ENCODE measurements at places on chromosomes 16 and 17. TPM values are rescaled to one million over a fixed set of nuclear protein-coding genes. Genes with fewer than 3 reads are reported as not detected.

DNA sequence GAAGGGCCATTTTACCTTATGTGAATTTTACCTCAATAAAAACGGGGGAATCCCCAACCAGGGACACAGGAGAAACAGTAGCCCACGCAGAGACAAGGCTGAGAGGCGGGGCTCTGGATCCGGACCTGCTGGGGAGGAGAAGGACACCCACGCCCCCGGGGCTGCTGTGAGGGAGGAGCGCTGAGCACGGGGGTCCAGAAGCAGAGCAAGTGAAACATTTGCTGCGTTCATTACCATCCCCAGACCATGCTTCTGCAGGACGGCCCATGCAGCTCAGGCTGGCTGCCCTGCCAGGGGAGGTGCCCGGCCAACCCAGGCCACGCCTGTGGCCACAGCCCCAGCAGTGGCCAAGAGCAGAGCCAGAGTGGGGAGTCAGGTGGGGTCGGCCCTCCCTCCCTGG, 50.0 kb downstream of the KCNJ18 start:
- H3K27ac ChIP-seq = no peak overlapping the region
- no peak overlapping the region for H3K4me3 ChIP-seq
- no peaks in the 10 kb centered on the region for H3K4me1 ChIP-seq
- H3K36me3 ChIP-seq = no peaks in the 10 kb centered on the region
- H3K27me3 ChIP-seq = no peaks in the 10 kb centered on the region
- no peak for DNase-seq

The WNT9B gene
- total RNA-seq = not detected

DNA sequence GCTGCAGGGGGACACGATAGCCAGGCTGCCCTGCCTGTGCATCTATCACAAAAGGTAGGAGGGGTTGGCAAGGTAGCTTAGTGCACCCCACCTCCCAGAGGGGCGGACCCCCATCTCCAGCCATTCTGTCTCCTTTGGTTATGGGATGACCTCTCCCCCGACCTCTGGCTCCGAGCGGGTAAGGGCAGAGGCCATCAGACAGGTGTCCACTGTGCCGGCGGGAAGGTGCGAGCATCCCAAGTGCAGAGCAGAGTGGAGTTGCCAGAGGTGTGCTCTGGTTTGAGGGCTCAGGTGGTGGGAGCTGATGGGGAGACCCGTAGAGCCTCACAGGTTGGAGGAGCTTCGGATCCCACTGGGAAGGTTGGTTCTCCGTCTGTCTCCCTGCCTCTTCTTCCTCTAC, 11.7 kb downstream of the LDHD start:
- no peaks in the 10 kb centered on the region for H3K27me3 ChIP-seq
- no peaks in the 10 kb centered on the region for H3K36me3 ChIP-seq
- no peak overlapping the region for H3K27ac ChIP-seq
- no peak for DNase-seq
- H3K4me1 ChIP-seq = peaks cover 7% of the 10 kb centered on the region

The SUPT6H gene
- total RNA-seq = 61.5 TPM

GRCh38 chr17:63276821-63277220, 169.3 kb downstream of the CYB561 start:
- DNase-seq = no peak
- no peaks in the 10 kb centered on the region for H3K4me1 ChIP-seq
- no peaks in the 10 kb centered on the region for H3K36me3 ChIP-seq
- no peaks in the 10 kb centered on the region for H3K27me3 ChIP-seq
- no peak overlapping the region for H3K27ac ChIP-seq
- no peak overlapping the region for H3K4me3 ChIP-seq

DNA sequence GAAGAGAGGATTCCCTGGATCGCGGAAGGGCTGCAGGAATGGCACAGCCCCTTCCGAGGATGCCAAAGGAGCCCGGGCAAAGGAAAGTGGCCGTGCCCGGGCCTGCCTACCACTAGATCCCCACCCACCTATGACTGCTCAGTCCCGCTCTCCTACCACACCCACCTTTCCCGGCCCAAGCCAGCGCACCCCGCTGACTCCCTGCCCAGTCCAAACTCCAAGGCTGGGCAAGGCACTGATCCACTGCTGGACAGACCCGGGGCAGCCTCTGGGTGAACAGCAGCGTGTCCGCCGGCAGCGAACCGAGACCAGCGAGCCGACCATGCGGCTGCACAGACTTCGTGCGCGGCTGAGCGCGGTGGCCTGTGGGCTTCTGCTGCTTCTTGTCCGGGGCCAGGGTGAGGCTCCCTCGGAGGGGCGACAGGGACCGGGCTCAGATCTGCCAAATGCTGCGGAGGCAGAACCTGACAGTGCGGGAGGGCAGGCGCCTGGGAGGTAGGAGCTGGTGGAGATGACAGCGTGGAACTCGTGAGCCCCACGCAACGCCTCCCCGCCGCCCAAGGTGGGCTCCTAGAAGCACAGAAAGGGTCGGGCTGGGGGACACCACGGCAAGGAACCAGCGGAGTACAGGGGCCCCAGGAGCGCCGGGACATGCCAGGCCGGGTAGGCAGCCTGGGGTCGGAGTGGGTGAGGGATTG, at the start of gene CES2:
Gene CES2 (plus strand): TSS at position 203 of the 698 bp plus-strand sequence. CDS start 120 bp downstream, at position 323.
- peaks cover 11% of the 10 kb centered on the region for H3K4me1 ChIP-seq
- H3K27ac ChIP-seq = peak within 1 kb of the TSS; percentile 93
- DNase-seq = peak; percentile 91

GRCh38 chr16:67672739-67673662, 6.4 kb downstream of the C16orf86 start:
- no peaks in the 10 kb centered on the region for H3K27me3 ChIP-seq
- no peaks in the 10 kb centered on the region for H3K36me3 ChIP-seq
- H3K27ac ChIP-seq = peak overlapping the region; percentile 72
- H3K4me1 ChIP-seq = peaks cover 24% of the 10 kb centered on the region
- no peak overlapping the region for H3K4me3 ChIP-seq

The LDHD gene
- total RNA-seq = 2.5 TPM

GRCh38 chr17:27413315-27413714, 42.9 kb upstream of the KSR1 start:
- no peaks in the 10 kb centered on the region for H3K36me3 ChIP-seq
- no peak overlapping the region for H3K27ac ChIP-seq
- H3K4me3 ChIP-seq = no peak overlapping the region
- no peaks in the 10 kb centered on the region for H3K4me1 ChIP-seq

GRCh38 chr16:22971346-22971924, 157.5 kb downstream of the HS3ST2 start:
- no peaks in the 10 kb centered on the region for H3K27me3 ChIP-seq
- no peaks in the 10 kb centered on the region for H3K4me1 ChIP-seq
- H3K4me3 ChIP-seq = no peak overlapping the region
- DNase-seq = no peak

The SLC47A1 gene
- total RNA-seq = not detected

GRCh38 chr16:65760874-65761273, 605.6 kb upstream of the CDH5 start:
- no peaks in the 10 kb centered on the region for H3K36me3 ChIP-seq
- H3K4me3 ChIP-seq = no peak overlapping the region
- DNase-seq = no peak
- no peaks in the 10 kb centered on the region for H3K4me1 ChIP-seq
- H3K27me3 ChIP-seq = no peaks in the 10 kb centered on the region

The HSD3B7 gene
- 38.8 TPM for total RNA-seq

The SBK1 gene
- total RNA-seq = 1.6 TPM

DNA sequence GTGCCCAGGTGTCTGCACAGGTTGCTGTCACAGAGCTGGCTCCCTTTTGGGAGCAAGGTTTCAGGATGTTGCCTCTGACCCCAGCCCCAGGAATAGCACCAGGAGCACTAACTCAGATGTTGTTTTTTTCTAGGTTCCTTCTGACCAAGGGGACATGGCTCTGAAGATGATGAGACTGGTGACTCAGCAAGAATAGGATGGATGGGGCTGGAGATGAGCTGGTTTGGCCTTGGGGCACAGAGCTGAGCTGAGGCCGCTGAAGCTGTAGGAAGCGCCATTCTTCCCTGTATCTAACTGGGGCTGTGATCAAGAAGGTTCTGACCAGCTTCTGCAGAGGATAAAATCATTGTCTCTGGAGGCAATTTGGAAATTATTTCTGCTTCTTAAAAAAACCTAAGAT, 28.1 kb downstream of the SCPEP1 start:
- DNase-seq = no peak
- peaks cover 7% of the 10 kb centered on the region for H3K4me1 ChIP-seq
- no peak overlapping the region for H3K4me3 ChIP-seq
- H3K27me3 ChIP-seq = no peaks in the 10 kb centered on the region
- H3K27ac ChIP-seq = no peak overlapping the region

The UBE2O gene
- 32.9 TPM for total RNA-seq

- no peak overlapping the region for H3K4me3 ChIP-seq
- no peaks in the 10 kb centered on the region for H3K27me3 ChIP-seq
- no peak overlapping the region for H3K27ac ChIP-seq
- peak; percentile 50 for DNase-seq
- H3K4me1 ChIP-seq = no peaks in the 10 kb centered on the region
- no peaks in the 10 kb centered on the region for H3K36me3 ChIP-seq
Measured at GRCh38 chr17:77489893-77490255, 349.1 kb downstream of the SEC14L1 start.

The MT1H gene
- 2,098 TPM for total RNA-seq

DNA sequence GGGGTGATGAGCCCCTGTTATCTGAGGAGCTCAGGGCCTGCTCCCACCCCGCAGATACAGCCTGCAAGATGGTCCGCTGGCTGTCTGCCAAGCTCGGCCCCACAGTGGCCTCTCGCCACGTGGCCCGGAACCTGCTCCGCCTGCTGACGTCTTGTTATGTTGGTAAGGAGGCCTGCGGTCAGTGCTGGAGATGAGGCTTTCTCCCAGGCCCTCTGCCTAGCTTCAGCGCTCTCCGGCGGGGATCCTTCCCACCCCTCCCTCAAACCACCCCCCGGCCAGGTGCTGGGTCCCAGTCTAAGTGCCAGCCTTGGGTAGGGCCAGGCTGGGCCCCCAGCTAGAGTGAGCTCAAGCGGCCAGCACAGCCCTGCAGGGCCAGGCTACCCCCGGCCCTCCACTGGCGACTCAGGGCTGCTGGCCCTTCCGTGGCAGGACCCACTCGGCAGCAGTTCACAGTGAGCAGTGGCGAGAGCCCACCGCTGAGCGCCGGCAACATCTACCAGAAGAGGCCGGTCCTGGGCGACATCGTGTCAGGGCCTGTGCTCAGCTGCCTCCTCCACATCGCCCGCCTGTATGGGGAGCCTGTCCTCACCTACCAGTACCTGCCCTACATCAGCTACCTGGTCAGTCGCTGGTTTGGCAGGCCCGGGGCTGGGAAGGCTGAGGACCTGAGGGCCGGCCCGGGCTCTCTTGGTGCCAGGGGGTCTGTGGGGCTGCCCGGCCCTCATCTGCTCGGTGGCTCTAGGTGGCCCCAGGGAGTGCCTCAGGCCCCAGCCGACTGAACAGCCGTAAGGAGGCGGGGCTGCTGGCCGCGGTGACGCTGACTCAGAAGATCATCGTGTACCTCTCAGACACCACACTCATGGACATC, 6.1 kb downstream of the WDR81 start:
- peaks cover 71% of the 10 kb centered on the region for H3K36me3 ChIP-seq
- H3K4me3 ChIP-seq = no peak overlapping the region
- no peaks in the 10 kb centered on the region for H3K27me3 ChIP-seq

The CNTNAP1 gene
- 1.5 TPM for total RNA-seq

GRCh38 chr17:74271281-74271680, 2.8 kb upstream of the DNAI2 start:
- H3K27me3 ChIP-seq = no peaks in the 10 kb centered on the region
- H3K4me3 ChIP-seq = no peak overlapping the region
- no peak overlapping the region for H3K27ac ChIP-seq
- no peak for DNase-seq
- H3K4me1 ChIP-seq = no peaks in the 10 kb centered on the region
- no peaks in the 10 kb centered on the region for H3K36me3 ChIP-seq

DNA sequence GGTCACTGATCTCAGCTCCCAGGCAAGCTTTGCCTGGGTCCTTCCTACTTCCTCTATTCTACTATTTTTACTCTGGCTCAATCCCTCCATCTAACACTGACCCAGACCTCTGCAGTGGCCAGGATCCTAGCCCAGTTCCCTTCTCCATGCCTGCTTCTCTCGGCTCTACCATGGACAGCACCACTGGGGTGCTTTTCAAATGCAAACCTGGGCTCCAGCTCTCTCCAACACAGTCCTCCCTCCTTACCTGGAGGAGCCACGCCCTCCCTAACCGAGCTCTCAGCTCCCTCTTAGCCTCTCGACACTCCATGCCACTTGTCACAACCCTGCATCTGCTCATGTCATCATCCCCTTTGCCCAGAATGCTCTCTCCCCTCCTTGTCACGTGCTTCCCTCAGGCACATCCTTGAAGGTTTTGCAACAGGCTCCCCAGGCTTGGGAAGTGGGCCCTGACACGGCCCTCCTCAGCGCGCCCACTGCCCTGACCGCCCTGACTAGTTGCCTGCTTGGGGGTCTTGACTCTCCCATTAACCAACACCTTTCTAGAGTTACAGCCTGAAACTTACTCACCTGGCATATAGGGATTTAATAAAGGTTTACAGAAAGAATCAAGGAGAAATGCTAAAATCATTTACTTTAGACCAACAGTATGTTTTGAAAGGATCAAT, 41.6 kb downstream of the MARF1 start:
- no peak overlapping the region for H3K27ac ChIP-seq
- no peaks in the 10 kb centered on the region for H3K4me1 ChIP-seq
- no peaks in the 10 kb centered on the region for H3K27me3 ChIP-seq
- no peak for DNase-seq

DNA sequence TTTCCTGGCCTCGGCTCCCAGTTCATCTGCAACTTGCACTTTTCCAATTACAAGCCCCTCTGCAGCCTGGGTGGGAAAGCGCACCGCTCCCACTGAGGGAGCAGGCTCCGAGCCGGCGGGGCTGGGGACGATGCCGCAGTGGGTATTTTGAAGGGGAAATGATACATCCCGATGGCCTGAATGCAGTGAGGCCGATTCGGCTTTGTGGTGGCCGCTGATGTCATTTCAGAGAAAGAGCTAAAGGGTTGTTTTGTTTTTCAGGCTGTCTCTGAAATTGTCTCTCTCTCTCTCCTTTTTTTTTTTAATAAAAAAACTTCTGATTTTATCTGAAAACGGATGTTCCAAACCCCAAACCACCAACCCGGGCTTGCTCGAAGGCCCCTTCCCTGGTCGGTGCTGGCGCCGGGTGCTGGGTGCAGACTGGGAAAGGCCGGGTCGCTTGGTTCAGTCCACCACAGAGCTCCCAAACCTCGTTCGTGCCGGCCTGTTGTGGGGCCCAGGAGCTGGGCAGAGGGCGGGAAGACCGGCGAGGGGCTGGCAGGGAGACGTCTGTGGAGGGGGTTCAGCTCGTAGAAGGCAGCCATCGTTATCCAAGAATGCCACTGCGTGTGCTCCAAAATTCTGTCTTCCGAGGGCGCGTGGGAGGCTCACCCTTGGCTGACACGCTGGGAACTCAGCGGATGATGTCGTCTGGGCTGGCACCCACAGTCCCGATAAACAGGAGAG, 102.8 kb downstream of the FOXL1 start:
- H3K36me3 ChIP-seq = no peaks in the 10 kb centered on the region
- no peaks in the 10 kb centered on the region for H3K27me3 ChIP-seq
- DNase-seq = no peak
- no peaks in the 10 kb centered on the region for H3K4me1 ChIP-seq

The DUSP3 gene
- 37.1 TPM for total RNA-seq

GRCh38 chr17:55134486-55135157, 130.1 kb upstream of the HLF start:
- no peak overlapping the region for H3K4me3 ChIP-seq
- no peak overlapping the region for H3K27ac ChIP-seq
- H3K27me3 ChIP-seq = no peaks in the 10 kb centered on the region
- no peak for DNase-seq
- no peaks in the 10 kb centered on the region for H3K4me1 ChIP-seq
- H3K36me3 ChIP-seq = no peaks in the 10 kb centered on the region
